ENCODE measurements at places on chromosomes 5 and 9.
A peak's percentile ranks its signal among the peaks of the same experiment; 100 is the strongest.

- no peak for DNase-seq
Measured at GRCh38 chr5:79023947-79024346, 38.8 kb upstream of the ARSB start.

- DNase-seq: no peak
Measured at GRCh38 chr5:53568871-53569270, 8.4 kb downstream of the NDUFS4 start.

DNA sequence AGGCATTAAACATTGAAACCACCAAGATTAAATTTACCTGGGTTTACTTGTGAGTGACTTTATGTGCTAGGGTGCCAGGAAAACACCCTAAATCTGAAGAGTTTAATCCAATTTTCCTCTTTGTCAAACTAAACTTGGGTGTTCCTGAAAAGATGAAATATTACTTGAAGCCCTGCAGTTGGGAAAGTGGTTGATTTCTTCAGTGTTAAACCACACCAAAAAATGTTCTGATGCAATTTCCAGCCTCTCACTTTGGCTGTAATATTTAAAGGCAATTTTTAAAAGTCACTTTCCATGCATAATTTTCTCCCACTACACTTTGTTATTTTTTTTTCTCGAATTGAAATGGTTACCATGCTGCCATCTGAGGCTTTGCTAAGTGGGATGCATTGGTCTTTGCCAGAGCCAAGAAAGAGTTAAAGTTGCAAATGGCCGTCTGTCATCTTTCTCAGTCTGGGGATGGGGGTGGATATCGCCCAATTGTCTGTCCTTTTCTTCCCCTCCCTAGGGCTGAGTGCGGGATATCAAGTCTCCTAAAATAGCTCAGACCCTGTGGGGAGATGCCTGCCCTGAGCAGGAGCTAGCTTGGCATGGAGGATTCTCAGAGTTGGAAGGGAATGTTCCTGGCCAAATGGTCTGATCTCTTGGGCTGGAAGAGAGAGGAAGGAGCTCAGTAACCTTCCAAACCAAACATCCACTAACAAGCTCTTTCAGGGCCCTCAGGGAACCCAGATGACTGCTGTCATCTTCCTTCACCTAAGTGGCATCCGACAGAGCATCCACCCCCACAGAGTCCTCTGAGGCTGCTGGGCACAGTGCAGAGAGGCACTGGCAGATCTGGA lies 13.6 kb upstream of the SHB start:
- no peak for DNase-seq

DNA sequence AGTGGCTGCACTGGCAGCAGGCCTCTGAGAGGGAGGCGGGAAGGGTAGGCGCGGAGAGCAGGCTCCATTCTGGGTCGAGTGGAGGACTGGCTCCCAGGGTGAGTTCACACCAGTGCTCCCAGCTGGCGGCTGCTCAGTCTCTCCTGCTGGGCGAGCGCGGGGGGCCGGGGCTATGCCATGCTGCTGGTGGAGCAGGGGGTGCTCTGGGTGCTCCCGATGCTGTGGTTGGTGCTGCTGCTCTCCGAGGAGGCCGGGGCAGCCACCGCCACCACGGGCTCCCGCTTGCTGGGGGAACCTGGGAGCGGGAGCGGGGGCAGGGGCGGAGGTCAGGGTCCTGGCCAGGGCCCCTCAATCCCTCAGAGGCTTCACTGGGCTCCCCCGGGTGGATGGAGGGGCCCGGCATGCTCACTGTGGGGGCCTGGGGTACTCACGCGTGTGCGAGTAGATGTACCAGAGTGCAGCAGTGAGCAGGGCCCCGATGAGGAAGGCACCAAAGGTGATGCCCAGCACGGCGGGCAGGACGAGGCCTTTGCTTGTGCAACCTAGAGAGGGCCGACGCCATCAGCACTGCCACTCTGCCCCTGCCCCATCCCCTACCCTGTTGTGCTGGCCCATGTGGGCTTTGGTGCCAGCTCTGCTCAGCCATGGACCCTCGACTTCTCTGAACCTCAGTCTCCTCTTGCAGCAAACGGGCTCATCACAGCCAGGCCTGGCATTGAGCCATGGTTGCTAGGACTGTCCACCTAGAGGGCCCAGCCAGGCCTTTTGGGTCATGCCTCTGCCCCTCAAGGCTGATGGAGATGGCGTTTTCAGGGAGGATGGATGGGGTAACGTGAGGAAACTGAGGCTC lies 13.1 kb downstream of the FPGS start:
- DNase-seq: no peak

- DNase-seq: no peak
Measured at GRCh38 chr5:16759147-16759773, 142.5 kb upstream of the RETREG1 start.

DNA sequence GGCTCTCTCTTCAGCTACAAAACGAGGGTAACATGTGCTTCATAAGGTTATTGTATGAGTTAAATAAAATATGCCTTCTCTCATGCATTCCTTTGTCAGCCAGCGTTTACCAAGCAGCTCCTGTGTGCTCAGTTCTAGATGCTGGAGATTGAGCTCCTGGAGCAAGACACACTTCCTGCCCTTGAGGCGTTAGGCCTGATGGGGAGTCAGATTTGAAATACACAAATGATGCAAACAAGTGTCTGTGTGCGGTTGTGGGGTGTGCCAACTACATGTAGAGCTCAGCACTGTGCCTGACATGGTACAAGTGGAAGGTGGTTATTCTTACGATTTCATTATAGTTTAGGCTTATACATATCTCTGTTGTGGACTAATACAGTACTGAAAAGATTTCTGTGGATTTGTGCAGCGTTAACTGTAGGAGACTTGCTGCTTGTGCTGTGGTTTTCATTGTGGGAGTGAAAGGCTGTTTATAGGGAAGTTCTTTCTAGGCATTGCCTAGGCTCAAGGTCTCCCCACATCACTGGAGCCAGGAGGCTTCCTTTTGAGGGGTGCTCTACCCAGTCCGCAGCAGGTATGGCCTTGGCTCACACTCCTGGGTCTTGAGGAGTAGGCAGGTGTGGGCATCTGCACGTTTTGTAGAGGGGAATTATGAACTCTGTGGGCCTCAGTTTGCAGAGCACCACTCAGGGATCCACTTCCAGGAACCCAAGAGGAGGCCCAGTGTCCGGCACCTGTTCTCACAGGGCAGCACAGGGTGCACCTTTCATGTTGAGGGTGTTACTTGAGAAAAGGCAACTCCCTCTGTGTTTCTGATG lies 39.8 kb upstream of the ANGPTL2 start:
- DNase-seq: no peak

DNA sequence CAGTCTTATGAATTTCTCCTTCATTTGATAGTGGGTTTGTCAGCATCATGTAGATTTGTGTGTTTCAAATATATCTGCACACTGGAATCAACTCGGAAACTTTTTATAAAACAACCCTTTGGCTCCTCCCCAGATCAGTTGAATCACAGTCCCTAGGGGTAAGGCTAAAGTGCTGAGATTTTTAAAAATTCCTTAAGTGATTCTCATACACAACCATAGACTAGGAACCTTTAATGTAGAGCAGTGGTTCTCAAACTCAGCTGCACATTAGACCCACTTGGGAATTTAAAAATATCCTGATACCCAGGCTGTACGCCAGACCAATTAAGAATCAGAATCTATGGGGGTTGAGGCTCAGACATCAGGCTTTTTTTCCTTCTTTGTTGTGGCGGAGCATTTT lies 17.5 kb upstream of the JAK2 start:
- DNase-seq: no peak

DNA sequence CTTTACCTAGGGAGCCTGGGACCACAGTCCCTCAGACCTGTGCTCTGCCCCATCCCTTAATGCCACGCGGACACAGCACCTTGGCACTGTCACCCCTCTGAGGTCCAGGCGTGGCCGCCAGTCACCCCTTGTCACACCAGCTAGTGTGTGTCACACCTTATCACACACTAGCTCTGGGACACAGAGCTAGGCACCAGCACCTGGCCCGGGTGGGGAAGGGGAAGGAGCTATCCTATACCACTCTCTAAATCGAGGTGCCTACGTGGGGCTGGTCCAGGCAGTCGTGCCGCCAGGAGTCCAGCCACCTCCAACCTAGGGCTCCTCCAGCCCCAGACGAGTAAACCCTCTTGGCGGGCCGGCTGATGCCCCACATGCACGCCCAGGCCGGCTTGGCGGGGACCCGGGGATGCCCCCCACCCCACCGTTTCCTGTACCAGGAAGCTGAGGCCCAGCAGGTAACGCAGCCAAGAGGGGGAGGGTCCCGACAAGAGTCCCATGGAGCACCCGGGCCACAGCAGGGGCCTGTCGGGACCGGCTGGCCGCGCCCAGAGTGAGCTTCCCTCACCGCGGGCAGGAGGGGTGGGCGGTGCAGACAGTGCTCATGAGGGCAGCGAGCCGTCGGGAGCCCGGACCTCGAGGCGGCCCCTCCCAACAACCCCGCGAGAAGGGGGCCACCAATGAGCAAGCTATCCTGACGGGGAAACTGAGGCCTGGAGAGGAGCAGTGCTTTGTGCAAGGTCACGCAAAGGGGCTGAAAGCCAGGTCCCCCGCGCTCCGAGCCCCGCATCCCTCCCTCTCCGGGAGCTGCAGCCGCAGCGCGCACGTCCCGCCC lies 550 bp downstream of the CORO2A start:
- DNase-seq: peak; percentile 49

GRCh38 chr5:176883700-176884570 lies 15.2 kb downstream of the HK3 start:
- DNase-seq: no peak

DNA sequence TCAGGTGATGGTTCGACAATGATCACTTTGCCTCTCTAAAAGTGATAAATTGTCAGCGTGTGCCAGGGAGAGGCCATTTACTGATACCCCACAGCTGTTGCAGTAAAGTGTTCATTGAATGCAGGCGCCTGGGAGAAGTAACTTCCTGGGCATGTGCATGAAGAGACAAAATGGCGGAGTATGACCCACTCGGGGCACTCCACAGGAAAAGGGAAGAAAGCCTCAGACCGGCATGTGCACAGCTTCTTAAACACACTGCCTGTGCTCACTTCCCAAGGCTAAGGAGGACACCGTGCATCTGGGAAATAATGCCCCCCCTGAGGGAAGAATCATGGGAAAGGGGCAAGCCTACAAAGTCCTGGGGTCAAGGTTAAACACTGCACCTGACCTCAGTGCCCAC lies 329.5 kb downstream of the ICE1 start:
- no peak for DNase-seq

DNA sequence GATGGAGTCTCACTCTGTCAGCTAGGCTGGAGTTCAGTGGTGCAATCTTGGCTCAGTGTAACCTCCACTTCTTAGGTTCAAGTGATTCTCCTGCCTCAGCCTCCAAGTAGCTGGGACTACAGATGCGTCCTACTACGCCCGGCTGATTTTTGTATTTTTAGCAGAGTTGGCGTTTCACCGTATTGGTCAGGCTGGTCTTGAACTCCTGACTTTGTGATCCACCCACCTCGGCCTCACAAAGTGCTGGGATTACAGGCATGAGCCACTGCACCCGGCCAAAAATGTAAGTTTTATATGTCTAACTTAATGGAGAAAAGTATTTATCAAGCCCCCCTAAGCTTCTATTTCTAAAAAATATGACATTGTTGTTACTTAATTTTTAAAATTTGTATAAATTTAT lies 98.2 kb upstream of the RIOK2 start:
- DNase-seq: no peak

DNA sequence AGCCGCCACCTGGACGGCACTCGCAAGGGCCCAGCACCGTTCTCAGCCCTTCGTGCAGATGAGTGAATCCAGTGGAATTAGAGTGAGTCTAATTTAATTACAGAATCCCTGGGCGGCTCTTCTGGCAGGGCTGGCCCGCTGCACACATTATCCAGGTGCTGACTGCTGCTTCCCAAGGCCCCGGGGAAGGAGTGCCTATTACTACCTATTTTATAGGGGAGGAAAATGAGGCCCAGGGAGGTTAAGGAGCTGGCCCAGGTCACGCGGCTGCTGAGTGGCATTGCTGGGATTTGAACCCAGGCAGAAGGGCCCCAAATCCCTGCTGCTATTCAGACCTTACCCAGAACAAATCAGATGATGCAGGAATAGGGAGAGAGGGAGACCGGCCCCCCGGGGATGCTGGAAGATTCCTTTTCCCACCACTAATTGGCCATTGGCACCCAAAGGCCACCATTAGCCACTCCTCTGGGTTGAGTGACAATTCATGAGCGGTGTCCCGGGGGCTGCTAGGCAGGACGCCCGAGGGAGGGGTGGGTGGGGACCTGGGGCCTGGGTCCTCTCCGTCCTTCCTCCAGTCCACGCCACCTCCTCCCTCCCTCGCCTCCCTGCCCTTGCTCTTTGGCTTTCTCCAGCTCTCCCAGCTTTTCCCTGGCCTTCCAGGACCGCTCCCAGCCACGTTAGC lies 10.3 kb upstream of the QRFP start:
- no peak for DNase-seq

- no peak for DNase-seq
Measured at GRCh38 chr5:14503017-14503680, 78.4 kb upstream of the OTULINL start.

GRCh38 chr9:18786911-18787650 lies 245.9 kb downstream of the SAXO1 start:
- DNase-seq: no peak

DNA sequence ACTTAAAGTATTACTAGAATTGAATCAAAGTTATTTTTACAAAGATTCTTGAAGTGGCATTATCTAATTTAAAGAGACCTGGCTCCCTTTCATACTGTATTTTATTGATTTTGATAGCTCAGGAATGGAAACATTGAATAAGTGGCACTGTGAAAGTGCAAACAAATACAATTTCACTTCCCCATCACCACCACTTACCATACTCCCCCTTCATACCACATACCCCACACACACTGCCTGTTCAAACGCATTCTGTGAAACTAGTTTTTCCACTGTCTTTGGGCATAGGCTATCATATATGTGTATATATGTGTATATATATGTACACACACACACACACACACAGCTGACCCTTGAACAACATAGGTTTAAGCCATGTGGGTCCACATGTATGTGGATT lies 62.1 kb upstream of the ATG10 start:
- DNase-seq: no peak

- no peak for DNase-seq
Measured at GRCh38 chr5:57795203-57795602, 312.6 kb upstream of the ACTBL2 start.

DNA sequence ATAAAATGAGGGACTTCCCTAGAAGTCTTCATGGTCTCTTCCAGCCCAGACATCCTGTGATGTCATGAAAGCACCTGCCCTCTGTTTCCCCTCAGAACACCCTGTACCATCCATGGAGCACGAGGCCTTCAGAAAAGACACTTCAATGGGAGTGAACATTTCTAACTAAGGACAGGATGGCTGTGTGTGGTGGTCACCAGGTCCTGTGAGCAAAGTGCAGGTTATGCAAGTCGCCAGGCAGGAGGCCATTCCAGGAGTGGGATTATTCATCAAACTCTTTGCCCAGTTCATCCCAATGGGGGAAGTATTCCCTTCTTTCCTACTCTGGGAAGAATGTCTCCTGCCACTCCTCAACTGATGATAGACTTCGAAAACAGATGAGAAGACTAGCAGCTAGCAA lies 80.5 kb downstream of the SLC1A3 start:
- DNase-seq: no peak

DNA sequence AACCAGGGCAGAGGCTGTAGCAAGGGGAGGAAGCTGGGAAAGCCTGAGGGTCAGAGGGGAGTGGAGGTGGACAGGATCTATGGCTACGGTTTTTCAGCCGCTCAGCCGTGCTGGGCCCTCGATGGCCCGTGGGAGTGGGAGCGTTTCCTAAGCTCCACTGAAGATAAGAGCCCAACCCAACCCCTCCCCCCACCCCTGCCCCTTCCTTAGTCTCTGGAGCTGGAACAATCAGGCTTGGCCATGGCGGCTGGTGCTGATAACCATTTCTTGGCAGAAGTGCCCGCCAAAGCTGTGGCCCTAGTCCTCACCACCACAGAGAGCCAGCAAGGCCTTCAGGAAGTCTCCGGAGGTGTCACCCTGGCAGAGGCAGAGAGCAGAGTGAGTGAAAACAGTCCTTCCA lies 20.3 kb upstream of the TNIP1 start:
- no peak for DNase-seq

GRCh38 chr9:13899924-13900323 lies 414.0 kb downstream of the NFIB start:
- no peak for DNase-seq
